Effector memory CD4-positive, alpha-beta T cell (primary cell): ENCODE measurements at places on chromosomes 1 and 21.

- no peak for DNase-seq
These were observed 29.1 kb upstream of the CAPZB start for GRCh38 chr1:19514391-19514831.

- DNase-seq: no peak
These were observed 46.2 kb downstream of the PGBD5 start for GRCh38 chr1:230379928-230380327.

- no peak for DNase-seq
These were observed 186.1 kb upstream of the MAP1LC3C start for GRCh38 chr1:242184955-242185354.

DNA sequence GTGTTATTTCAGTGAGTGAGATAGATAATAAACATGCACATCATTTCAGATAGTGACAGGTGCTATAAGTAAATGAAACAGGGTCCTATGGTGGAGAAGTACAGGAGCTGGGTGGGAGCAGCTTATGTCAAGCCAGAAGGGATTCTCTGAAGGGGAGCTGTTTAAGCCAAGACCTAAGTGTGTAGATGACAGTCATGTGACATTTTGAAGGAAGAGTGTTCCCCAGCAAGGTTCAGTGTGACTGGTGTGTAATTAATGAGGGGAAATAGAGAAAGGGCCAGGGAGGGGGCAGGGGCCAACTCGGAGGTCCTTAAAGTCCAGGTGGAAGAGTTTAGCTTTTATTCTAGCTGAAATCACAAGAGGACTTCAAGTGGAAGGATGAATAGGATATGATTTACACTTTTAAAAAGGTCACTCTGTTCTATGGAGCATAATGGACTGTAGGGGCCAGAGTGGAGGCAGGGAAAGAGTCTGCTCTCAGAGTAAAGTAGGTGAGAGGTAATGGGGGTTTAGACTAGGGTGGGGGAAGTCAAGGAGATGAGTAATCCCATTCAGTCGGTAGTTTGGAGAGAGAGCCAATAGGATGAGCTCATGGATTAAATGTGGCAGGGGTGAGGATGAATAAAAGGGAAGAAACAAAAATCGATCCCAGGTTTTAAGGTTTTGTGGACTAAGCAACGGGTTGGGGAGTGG, 243.1 kb downstream of the CACNA1E start:
- DNase-seq: no peak

- no peak for DNase-seq
These were observed 11.0 kb downstream of the TP53BP2 start for GRCh38 chr1:223834660-223835263.

DNA sequence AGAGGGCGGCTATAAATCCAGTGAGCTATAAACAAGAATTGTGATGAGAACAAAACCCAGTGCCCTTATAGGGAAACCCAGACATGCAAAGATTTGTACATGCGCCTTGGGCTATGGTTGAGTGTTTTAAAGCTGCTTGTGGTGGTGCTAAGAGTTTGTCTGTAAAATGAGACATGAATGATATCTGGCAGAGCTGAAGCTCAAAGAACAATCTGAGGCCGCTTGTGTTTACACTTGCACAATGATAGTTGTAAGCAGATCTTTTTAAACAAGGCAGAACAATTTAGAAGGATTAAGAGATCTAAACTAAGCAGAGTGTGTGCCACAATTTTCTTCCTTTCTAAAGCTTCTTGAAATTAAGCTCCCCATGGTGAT, 80.4 kb upstream of the ADAMTS5 start:
- DNase-seq: no peak

- DNase-seq: no peak
These were observed 598.1 kb downstream of the NPHP4 start for GRCh38 chr1:5394111-5394510.

DNA sequence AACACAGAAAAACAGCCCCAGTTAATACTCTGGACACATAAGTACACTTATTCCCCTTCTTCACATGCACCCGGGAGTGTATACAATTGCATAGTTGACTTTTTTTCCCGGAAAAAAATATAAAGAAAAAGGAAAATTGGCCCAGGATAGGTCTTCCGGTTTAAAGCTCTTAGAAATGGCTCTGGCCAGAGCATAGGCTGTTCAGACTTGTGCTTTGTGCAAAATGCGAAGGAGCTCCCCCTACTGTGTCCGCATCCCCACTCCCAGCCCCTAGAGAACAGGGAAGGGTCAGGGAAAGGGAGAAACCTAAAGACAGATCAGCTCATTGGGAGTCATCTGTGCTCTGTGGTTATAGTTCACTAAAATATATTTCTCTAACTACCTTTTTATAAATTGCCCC, 5.5 kb upstream of the MTMR11 start:
- DNase-seq: no peak

GRCh38 chr1:162599451-162599850, 32.8 kb upstream of the DDR2 start:
- no peak for DNase-seq

- no peak for DNase-seq
These were observed 87.3 kb downstream of the USP24 start for GRCh38 chr1:55127827-55128343.

GRCh38 chr1:154955039-154955717, 721 bp downstream of the PBXIP1 start:
- DNase-seq: peak; percentile 96

- no peak for DNase-seq
These were observed 99.0 kb downstream of the KCNK2 start for GRCh38 chr1:215181518-215181917.

DNA sequence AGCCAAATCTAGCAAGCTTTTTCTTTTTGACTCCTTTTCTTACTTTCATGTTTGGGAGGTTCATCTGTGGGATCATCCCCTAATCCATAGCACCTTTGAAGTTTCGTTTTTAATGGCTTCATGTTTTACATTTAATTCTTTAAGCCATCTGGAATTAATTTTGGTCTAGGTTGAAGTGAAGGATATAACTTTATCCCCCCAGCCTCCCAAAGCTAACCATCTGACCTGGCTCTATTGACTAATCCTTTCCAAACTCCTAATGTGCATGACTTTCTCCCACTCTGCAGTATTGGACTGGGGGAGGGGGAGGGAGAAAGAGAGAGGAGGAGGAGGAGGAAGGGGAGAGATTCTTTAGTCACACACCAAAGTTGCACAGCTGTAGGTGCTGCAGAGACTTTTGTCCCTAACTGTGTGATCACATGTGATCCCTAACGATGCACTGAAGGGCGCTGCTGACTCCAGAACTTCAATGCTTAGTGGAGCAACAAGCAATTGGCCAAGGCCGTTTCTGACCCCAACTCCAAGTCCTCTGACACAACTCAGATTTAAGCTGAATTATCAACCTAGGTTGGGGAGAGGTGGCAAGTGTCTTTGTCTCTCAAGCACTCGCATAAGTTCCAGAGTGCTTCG, 191.6 kb downstream of the HUNK start:
- DNase-seq: no peak

GRCh38 chr1:243396876-243397275, 141.0 kb downstream of the SDCCAG8 start:
- DNase-seq: no peak

- DNase-seq: no peak
These were observed 22.0 kb downstream of the FOXO6 start for GRCh38 chr1:41383094-41383852.

GRCh38 chr1:212539737-212540430, 68.7 kb upstream of the ATF3 start:
- no peak for DNase-seq

GRCh38 chr1:32447469-32448185, 17.2 kb upstream of the ZBTB8B start:
- no peak for DNase-seq

DNA sequence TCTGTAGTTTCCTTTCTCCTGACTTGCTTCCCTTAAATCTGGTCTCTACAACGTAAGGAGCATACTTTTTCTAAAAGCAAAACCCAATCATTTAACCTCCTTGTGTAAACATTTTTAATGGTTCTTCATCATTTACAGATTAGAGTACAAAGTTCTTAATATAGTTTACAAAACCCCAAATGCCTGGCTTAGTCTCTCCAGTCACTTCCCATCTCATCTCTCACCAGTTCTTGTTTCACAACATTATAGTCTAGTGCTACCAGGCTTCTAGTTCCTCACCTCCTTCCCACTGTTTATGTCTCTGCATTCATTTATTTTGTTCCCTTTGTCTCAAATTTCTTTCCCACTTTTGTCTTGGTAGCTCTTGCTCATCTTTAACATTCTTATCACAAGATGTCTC, 168.4 kb downstream of the FASLG start:
- DNase-seq: no peak
